ENCODE measurements at places on chromosomes 16 and 17. TPM values are rescaled to one million over a fixed set of nuclear protein-coding genes. Genes with fewer than 3 reads are reported as not detected.

- no peak for DNase-seq
Measured at GRCh38 chr17:17792551-17793377, 44.0 kb downstream of the SREBF1 start.

- no peak for DNase-seq
Measured at GRCh38 chr16:82063456-82064082, 28.5 kb downstream of the HSD17B2 start.

MARVELD3 gene
- total RNA-seq = not detected

GRCh38 chr16:89919535-89920406, 1.1 kb downstream of the MC1R start:
- DNase-seq = no peak

GRCh38 chr16:11133344-11133943, 122.6 kb downstream of the SOCS1 start:
- DNase-seq = peak; percentile 97

DNA sequence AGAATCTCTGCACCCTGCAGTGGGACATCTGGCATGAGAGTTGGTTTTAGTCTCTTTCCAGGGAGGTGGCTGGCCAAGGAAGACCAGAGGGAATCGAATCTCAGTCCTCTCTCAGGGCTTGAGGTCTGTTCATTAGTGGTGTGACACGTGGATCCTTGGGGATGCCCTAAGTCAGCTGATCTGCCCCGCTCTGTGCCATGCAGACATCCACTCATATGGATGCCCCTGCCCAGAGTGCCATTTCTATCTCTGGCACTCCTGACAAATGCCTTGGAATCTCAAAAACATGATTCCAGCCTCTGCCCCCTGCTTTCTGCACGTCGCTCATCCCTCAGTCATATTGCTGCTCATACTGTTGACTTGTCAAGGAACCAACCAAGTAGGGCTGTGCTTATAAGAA, 38.8 kb downstream of the WSCD1 start:
- no peak for DNase-seq

PRR35 gene
- 12.5 TPM for total RNA-seq

ATP2C2 gene
- not detected for total RNA-seq

CDRT15 gene
- not detected for total RNA-seq

DNA sequence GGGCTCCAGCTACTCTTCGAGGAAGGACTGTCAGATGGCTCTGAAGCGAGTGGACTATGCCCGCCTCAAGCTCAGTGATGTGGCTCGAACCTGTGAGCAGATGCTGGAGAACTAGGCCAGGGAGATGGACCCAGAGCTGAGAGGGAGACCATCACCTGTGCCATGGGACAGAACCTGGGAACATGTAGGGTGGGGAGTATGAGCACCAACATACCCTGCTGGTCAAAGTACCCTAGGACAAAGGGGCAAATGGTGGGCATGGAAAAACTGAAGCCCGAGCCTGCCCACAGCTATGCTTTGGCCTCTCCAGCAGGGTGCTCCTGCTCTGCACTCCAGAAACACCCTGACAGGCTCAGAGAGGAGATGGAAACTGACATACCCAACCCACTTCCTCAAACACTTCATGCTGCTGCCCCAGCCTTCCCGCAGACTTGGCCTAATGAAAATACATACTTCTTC, 1.9 kb downstream of the MED11 start:
- no peak for DNase-seq

GRCh38 chr16:3965781-3966582, 85.5 kb upstream of the CREBBP start:
- DNase-seq = no peak

C1QL1 gene
- total RNA-seq = 0.11 TPM

GRCh38 chr16:10957771-10958482, 13.6 kb downstream of the CLEC16A start:
- no peak for DNase-seq

ENGASE gene
- total RNA-seq = 27.5 TPM

- no peak for DNase-seq
Measured at GRCh38 chr16:7026639-7027038, 306.0 kb upstream of the RBFOX1 start.

DNA sequence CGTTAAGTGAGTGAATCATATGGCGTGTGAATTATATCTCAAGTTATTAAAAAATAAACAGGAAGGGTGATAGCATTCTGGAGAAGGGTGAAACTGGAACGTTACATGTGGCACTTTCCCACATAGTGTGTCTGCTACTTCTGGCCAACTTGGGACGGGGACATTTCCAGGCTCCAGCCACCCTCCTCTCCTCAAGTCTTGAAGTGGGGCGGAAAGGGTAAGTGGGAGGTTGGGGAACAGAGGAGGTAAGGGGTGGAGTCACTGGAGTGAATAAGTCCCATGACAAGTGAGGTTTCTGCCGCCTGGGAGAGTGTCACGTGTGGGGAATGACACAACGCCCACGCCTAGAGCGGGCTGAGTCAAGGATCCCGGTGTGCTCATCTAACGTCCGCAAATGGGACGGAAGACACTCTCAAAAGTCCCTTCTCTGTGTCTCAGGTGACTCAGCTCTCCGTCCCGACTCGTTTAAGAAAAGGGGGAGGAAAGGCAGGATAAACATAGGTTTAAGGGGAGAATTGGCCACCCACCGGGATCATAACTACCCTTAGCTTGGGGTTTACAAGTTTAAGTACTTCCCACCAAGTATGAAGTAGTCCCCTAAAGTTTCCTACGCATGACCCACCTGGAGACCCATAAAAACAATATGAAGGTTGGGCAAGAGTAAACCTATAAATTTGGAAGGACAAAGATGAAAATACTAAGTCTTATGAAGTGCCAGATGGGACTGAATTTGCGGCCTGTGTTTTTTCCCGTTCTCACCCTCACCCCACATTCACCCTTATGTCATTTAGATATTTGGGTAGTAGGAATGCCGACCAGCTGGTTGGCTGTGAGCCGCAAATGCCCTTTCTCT, 1.2 kb upstream of the SPAG9 start:
- DNase-seq = peak; percentile 97

ITGAX gene
- not detected for total RNA-seq

TTYH2 gene
- 8.8 TPM for total RNA-seq

LITAF gene
- total RNA-seq = 3.3 TPM

DNA sequence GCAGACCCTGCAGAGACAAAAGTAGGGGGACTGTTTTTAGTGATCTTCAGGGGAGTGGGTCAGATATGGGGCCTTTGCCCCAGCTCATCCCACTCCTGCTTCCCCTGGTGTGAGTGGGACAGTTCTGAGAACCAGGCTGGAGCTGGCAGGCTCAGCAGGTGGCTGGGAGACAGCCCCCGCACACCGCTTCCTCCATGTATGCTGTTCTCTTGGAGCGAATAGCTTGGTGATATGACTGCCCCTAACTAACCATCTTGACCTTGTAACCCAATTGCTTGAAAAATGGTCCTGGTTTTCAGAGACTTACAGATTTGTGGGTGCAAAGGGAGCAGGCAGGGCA, 61.5 kb downstream of the PRMT7 start:
- DNase-seq = no peak

SLC5A11 gene
- total RNA-seq = not detected

ACAP1 gene
- not detected for total RNA-seq

DNA sequence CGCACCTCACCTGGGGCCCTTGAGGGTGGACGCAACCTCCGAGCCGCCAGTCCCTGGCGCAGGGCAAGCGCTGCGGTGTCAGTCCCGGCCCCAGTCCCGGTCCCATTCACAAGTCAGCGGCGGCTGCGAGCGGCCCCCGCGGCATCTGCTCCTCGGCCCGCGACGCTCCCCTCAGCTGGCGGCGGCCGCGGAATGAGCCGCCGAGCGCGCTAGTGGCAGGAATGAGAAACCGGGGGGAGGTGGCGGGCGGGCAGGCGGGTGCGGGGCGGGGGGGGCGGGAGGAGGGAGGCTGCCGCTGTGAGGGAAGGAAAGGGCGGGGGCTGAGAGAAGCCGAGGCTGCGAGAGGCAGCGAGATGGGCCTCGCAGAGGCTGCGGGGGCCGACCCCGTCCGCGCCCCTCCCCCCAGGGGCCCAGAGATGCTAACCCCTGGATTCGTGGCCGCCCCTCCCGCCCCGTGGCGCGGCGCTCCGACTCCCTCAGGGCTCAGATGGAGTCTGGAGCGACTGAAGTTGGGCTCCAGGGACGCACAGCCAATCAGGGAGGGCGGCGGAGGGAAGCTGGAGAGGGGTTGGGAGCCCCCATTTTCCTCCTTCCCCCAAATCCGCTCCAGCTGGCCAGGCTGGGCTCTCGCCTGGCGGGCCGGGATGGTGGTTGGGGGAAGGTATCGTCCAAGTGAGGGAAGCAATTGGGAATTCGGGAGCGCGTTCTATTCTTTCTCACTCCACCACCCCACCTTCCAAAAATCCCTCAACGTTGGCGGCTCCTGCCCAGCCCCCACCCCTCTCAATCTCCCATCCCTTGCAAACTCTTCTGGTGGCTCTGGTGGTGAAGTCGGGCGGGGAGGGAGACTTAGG, at the start of gene CDH11:
TSS of gene CDH11 (minus strand) at position 194 of the 854 bp plus-strand sequence. CDS start 117,194 bp downstream, outside the sequence.
- DNase-seq = peak; percentile 81

DNA sequence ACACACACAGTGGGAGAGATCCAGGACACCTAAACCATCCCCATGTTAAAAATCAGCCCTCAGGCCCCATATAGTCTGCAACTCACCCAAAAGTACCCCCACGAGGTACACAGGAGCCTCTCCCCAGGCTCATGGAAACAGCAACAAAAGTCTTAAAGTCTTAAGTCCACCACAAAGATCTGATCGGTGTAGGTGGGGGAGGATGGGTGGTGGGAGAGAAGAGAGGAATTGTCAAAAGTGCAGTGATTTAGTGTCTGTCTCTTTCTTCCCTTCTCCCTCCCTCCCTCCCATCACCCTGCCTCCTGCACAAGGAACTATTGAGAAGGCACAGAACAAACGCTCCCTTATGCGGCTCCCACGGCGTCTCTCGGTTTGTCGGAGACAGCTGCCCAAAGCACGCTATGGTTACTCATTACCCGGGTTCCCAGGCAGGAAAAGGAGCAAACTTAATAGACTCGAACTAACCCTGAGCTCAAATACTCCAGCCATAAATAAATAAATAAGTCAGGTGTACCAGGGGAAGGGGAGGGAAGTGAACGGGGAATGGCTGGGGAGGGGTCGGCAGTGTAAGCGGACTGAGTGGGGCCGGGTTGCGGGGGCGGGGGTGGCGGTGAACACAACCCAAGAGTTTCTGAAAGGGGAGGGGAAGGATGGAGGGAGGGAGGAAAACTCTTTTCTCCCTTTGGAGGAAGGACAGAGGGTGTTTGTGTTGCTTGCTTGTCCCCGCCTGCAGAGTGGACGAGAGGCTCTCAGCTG, 477.4 kb downstream of the SLC39A11 start:
- peak; percentile 93 for DNase-seq

GRCh38 chr17:2906901-2907300, 110.7 kb downstream of the RAP1GAP2 start:
- DNase-seq = no peak

ADORA2B gene
- total RNA-seq = 7.1 TPM

DNA sequence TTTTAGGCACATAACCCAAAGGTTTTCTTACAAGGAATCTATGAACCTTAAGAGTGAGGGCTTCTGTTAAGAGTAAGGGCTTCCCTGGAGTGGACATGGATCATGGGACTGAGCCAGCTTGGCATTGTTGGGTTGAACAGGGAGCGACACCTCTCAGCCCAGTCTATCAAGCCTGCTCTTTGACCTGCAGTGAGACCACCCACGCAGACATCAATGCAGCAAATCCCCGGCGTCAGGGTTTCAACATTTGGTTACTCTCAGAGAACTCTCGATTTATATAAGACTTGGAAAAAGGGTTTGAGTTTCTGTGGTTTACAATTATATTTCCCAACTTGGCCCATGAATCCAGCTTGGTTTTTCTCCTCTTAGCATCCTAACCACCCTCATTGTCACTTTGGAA, 299.9 kb downstream of the WWOX start:
- DNase-seq = no peak

DNA sequence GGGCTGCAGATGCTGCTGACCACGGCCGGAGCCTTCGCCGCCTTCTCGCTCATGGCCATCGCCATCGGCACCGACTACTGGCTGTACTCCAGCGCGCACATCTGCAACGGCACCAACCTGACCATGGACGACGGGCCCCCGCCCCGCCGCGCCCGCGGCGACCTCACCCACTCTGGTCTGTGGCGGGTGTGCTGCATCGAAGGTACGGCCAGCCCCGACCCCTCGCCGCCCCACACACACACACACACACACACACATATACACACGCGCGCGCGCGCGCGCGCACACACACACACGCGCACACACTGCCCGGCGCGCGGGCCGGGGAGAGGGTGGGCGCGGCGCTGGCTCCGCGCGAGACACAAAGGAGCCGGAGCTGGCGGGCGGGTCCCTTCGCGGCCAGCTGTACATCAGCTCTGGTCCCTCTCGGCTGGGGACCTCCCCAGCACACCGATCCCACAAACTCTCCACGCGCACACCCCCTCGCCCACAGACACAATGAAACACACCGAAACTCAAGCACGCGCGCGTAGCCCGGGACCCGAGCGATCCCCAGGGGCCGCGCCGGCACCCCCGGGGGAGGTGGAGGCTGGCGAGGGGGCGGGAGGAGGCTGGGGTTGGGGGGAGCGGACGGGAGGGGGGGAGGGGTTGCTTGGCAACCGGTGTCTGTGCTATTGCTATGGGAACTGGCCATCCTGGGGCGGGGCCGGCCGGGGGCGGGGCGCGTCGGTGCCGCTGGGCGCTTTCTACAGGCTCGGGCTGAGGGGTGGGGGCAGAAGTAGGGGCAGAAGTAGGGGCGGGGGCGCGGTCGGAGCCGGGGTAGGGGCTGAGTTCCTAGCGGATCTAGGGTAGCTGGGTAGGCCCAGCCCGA, 658 bp downstream of the CACNG4 start:
- no peak for DNase-seq

GRCh38 chr16:53849994-53850393, 146.0 kb downstream of the FTO start:
- DNase-seq = no peak

SPAG7 gene
- 114 TPM for total RNA-seq

GRCh38 chr16:25633549-25633948, 58.2 kb upstream of the HS3ST4 start:
- peak; percentile 2 for DNase-seq

PRR15L gene
- total RNA-seq = not detected

DNA sequence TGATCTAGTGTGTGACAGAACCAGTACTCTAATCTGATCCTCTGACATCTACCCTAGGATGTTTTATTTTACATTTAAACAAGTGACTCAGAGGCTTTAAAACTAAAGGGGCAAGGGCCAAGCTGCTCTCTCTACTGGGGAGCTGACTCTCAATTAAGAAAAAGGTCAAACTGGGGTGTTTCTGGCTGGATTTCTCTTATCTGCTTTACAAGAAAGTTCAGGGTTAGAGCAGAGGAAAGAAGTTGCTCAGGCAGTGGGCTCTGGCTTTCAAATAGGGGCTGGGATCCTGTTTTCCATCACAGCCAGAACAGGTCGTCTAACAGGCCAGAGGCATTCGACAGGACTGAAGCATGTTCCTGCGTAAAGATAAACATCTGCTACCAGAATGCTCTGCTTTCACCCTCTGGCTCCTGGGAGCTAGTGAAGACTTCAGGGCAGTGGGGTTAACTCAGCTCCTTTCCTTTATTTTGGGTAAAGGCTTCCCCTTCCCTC, 8.5 kb downstream of the MMP28 start:
- no peak for DNase-seq

RAPGEFL1 gene
- 1.1 TPM for total RNA-seq

- peak; percentile 39 for DNase-seq
Measured at GRCh38 chr17:32992321-32993033, 830 bp downstream of the SPACA3 start.

- no peak for DNase-seq
Measured at GRCh38 chr16:87824016-87824990, 45.0 kb downstream of the SLC7A5 start.

GPR139 gene
- not detected for total RNA-seq

All from myocyte (in vitro differentiated cells).